Nephron progenitor cell (in vitro differentiated cells): ENCODE measurements at places on chromosomes 11 and 22.
A peak's percentile ranks its signal among the peaks of the same experiment; 100 is the strongest.

- DNase-seq, result no peak
Observed at GRCh38 chr11:64173616-64174355, 7.9 kb upstream of the MACROD1 start.

GRCh38 chr11:126951465-126951864, 49.1 kb downstream of the KIRREL3 start:
- DNase-seq, result no peak

- DNase-seq, result no peak
Observed at GRCh38 chr11:119605137-119605665, 123.8 kb downstream of the NECTIN1 start.

- DNase-seq, result no peak
Observed at GRCh38 chr22:49460592-49461281, 366.9 kb downstream of the BRD1 start.

- no peak for DNase-seq
Observed at GRCh38 chr11:27592098-27592780, 85.7 kb upstream of the LIN7C start.

- DNase-seq, result no peak
Observed at GRCh38 chr11:118206391-118207031, 18.3 kb downstream of the JAML start.

- DNase-seq, result no peak
Observed at GRCh38 chr22:17647991-17648390, 9.4 kb downstream of the BCL2L13 start.

- no peak for DNase-seq
Observed at GRCh38 chr11:8110396-8110795, 29.4 kb downstream of the TUB start.

GRCh38 chr11:111091321-111091938, 154.1 kb upstream of the POU2AF2 start:
- DNase-seq, result no peak

- DNase-seq, result peak; percentile 1
Observed at GRCh38 chr11:69923641-69924307, 104.6 kb upstream of the FGF3 start.

GRCh38 chr11:124080327-124081001, 34.8 kb upstream of the VWA5A start:
- DNase-seq, result no peak

GRCh38 chr11:40867991-40868632, 591.3 kb downstream of the LRRC4C start:
- DNase-seq, result no peak

GRCh38 chr11:108571001-108571400, 22.6 kb downstream of the EXPH5 start:
- DNase-seq, result no peak
